ENCODE measurements at places on chromosomes 5 and 9.

DNA sequence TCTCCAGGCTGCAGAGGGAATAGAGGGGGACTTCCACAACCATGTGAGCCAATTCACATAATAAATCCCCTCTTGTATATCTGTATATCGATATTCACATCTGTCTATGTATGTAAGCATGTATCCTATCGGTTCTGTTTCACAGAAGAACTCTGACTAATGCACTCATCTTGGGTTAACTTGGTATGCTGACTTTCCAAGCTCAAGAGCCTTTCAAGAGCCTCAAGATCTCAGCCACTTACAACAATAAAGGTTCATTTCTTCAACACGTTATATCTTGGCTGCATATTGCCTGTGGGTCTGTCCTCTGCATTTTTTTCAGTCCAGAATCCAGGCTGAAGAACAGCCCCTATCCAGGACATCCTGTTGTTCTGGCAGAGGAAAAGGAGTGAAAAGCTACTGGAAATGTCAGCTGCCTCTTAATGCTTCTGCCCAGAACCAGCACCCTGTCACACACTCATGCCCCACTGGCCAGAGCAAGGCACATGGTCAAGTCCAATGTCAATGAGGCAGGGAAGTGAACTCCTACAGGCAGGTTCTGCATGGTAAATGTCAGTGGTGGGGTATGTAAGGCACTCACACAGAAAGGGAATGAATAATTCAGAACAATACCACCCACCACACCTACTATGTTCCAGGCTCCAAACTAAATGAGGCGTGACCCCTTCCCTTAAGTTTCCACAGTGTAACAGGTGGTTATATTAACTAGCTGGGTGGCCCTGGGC, 91.6 kb upstream of the ICE1 start:
- DNase-seq, result no peak

- DNase-seq, result no peak
Observed at GRCh38 chr9:77561331-77562018, 86.6 kb downstream of the GNA14 start.

DNA sequence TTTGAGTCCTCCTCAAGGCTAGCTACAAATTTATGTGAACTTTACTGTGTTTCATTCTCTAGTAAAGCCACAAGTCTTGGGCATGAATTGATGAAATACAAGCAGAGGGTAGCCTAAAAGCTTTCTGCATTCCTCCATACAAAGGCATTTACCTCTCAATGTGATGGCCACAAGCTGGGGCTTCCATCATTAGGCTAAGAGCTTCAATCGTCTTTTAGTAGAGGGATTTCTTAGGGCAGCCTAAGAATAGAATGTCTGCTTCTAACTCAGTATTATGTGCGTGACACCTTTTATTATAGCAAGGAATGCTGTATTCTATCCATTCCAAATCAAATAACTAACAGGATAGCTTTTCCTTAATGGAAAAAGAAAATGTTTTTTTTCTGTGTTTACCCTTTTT, 3.7 kb downstream of the PLAC8L1 start:
- no peak for DNase-seq

DNA sequence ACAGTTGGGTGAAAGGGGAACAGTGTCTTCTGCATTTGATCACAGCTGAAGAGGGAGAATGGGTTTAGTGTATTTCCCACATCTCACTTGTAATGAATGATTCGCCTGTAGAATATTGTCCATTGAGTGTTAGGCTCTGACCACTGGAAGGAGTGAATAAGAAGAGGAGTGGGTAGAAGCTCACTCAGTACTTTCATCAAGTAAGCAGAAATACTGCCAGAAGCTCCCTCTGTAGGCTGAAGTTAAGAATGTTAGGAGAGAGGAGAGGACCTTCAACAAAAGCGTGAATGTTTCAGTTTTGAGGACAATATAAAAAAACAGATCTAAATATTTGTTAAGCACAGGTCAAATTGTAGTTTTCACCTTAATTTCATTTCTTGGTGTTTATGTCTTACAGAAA, 27.5 kb downstream of the FSD1L start:
- DNase-seq, result no peak

GRCh38 chr9:134215699-134216448, 51.5 kb upstream of the RNU6ATAC start:
- DNase-seq, result no peak

DNA sequence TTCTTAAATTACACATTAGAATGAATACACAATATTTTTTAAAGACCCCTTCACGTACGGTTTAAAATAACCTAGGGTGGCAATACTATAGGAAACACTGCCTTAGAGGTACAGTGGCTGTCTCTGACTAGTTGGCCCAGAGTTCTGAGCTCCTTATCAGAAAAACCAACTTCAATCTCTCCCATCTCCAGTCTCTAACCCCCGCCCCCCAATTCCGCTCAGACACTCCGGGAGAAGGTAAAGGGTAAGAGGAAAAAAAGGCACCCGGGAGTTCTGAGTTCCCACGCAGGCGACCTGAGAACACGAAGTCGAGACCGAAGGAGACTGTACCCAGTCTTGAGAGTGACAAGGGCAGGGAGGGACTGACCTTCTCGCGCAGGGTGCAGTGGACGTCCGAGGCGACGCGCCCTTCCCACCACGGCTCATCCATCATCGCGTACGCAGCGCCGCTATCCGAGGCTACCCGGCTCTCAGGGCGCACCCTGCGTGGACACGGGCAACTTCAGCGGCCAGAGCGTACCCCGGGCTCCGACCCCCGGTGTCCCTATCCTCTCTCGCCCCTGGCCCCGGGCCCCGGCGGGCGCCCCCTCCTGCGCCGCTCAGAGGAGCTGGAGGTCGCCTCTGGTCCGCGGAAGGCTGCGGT, 752 bp downstream of the CCNJL start:
- DNase-seq, result no peak

DNA sequence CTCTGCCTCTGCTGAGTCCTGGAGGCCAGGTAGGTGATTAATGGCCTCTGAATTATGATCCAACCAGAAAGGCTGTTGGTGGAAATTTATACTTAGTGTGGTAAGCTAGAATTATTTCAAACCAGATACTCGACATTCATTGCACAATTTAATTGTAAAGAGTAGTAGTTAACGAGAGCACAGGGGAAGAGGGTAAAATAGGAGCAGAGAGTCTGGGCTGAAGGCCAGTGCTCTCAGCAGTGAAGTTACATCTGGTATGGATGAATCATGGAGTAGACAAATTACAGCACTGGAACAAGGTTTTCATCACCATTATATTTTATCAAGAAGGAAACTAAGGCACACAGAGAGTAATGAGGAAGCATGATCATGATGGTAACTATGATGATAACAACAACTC, 92.5 kb downstream of the TLR4 start:
- no peak for DNase-seq

DNA sequence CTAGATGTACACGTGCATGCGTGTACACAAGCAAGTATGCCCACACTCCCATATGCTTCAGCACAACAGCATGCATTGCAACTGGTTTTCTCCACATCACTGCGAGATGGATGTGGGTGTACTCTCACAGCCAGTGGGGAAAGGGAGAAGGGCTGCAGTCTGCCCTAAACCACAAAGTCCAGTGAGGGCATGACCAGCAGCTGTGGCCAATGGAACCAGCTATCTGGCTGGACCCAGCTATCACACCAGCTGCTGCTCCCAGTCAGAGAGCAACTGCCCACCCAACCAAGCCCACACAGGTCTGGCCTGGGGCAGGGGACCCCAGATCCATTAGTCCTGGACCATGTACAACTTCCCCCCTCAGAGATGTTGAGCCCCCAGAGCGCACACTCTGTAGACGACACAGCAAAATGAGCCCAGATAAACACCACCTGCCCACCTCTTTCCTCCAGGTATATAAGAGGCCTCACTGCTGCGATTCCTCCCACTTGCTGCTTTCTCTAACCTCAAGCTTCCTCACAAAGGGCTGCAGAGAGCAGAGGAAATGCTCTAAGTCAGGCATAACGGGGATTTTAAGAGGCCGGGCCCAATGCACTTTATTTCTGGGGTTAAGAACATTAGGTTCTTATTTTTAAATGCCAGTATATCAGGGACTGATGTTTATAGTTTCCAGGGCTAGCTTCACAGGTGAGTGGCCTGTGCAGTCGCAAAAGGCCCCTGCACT, 39.0 kb downstream of the SHB start:
- DNase-seq, result no peak

DNA sequence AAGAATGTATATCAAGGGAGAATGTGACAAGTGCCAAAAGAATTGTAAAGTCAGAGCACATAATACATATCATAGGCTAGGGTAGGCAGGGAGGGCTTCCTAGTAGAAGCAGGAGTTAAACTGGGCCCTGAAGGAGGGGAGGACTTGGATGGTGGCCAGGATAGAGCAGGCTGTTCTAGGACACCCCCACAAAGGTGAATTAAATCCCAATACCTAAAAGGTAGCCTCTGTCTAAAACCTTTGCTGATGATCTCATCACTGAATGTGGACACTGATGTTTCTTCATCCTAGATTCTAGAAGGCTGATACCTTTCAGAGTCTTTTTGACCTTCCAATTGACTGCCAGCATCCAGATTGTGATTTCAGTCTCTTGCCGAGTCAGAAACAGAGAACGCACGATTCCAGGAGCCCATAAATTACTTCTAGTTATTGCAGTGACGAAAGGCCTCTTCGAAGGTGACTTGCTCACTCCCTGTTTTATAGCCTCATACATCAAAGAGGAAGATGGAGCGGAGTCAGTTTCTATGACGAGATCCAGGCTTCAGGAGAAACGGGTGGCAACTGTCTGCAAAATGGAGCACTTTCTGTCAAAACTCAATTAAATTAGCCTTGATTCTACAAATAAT, 43.2 kb downstream of the KIF4B start:
- DNase-seq, result no peak

GRCh38 chr5:8216921-8217320, 348.0 kb downstream of the MTRR start:
- DNase-seq, result no peak

DNA sequence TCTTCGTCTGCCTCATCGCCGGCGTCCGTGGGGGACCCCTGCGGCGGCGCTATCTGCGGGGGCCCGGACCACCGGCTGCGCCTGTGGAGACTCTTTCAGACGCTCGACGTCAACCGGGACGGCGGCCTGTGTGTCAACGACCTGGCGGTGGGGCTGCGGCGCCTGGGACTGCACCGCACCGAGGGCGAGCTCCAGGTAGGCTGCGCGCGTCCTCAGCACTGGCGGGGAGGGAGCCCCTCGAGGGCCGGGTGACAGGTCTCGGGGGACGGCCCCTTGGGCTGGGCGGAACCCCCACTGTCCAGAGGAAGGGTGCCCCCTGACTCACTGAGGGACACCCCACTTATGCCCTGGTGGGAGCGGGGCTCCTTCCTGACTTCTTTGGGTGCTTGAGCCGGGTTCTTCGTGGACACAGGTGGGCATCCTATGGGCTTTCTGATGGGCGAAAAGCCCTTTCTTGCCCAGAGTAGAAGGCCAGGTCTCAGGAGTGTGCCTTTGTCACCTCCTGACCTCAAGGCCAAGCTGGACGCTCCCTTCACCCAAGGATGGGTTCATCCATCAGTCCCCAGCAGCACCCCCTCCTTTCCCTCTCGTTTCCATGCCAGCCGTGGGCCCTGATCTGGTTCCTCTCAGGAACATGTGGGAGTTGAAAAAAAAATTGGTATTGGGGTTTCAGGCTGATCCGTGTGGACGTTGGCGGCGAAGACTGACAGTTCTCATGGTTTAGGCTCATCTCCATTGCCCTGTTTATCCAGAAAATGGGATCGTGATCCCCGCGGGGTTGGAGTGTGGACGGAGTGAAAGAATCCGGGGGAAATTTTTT, 564 bp downstream of the SLC25A25 start:
- peak; percentile 33 for DNase-seq

DNA sequence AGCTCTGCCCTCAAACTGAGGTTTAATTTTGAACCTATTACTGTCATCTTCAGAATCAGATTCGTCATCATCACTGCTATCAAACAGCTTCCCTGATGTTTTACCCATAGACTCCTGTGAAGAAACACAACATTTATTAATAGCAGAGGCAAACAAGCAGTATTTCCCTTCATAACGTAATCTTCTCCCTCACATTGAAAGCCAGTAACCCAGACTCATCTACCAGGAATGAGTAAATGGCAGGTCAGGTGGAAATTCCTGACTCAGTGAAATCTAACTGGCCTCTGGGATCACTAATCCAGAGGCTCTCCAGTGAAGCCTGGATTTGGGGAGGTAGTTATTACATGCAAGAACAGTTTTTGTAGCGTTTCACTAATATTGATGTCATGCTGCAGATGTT, 14.6 kb downstream of the NOL8 start:
- no peak for DNase-seq

DNA sequence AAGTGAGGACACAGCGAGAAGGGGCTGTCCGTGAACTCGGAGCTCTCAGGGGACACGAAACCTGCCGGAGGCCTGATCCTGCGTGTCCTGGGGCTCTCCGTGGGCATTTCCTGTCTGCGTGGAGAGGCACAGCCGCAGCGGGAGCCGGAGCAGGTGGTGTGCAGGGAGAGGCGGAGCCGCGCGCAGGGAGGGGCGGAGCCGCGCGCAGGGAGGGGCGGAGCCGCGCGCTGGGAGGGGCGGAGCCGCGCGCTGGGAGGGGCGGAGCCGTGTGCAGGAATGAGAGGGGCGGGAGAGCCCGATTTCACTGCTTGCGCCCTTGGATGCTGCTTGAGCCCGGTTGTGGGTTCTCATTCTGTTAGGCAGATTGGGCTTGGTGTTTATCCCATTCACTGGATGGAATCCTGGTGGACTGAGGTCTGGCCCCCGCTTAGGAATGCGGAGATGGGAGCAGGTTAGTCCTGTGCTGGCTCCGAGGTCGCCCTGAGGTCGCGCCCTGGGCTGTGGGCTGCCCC, 26.7 kb downstream of the NDUFS6 start:
- no peak for DNase-seq

DNA sequence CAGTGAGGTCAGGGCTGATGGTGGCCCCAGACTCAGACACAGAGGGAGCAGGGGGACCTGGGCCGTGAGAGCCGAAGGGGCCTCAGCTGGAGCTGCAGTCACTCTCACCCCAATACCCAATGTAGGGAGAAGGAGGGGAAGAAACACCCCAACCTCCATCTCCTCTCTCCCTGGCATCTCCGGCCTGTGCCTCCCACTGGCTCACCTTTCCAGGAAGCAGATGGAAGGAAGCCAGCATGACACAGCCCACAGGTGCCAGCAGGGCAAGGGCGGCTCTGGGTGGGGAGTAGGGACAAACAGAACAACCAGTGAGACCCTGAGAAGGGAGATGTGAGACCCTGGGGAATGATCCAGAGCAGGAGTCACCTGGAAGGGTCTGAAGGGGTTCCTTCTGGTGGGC, 3.0 kb upstream of the CRB2 start:
- DNase-seq, result no peak

GRCh38 chr5:74679966-74680365, 5.1 kb upstream of the HEXB start:
- DNase-seq, result no peak

GRCh38 chr9:89519366-89519805, 21.5 kb upstream of the SEMA4D start:
- DNase-seq, result no peak

- no peak for DNase-seq
Observed at GRCh38 chr5:89816038-89816437, 593.5 kb downstream of the CETN3 start.

DNA sequence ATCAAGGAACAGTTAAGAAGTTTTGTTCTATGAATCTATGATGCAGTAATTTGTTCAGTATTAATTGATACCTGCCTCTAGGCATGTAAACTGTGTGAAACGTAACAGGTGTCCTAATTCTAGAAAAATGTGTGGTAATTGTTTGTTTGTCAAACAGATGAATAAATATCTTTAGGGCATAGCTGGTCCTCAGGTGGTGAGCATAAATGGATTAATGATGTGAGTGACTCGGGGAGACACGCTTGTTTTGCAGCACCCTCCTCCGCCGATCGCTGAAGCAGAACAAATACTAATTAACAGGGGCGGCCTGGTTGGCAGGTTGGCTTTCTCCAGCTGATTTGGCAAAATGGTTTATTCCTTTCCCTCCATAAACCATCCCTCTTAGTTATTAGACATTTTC, 88.8 kb downstream of the TLE4 start:
- DNase-seq, result no peak

- no peak for DNase-seq
Observed at GRCh38 chr5:146494656-146495055, 21.3 kb downstream of the GPR151 start.

Data from stimulated activated CD4-positive, alpha-beta T cell treated with anti-CD3 and anti-CD28 coated beads, Interleukin-12 subunit alpha, Interleukin-12 subunit beta, amount 100 ng/mL, for 4 hours (primary cell).